ENCODE measurements at places on chromosomes 2 and 18. TPM values are rescaled to one million over a fixed set of nuclear protein-coding genes. Genes with fewer than 3 reads are reported as not detected.

DNA sequence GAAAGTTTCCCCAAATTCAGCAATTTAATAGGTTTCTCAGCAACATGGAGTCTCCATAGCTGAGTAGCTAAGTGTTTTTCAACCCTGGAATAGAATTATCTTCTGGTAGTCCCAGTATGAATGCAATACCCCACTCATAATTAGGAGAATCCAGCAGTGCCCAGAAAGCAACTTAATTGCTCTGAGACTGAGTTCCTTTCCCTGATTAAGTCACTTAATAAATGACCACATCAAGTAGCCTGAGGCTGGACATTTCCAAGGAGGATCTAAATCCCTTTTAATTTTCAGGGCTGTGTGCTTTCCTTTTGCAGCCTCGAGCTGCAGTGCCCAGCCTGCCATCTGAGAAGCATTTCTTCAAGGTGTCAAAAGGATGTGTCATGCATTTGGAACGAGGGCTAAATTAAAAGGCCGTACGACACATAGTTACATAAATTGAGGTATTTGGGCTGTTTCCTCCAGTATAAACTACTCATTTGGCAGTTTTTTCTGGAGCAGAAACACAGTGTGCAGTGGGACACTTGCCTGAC lies 17.7 kb upstream of the SIX2 start:
- DNase-seq = no peak

Gene TIA1
- 92.5 TPM for total RNA-seq

DNA sequence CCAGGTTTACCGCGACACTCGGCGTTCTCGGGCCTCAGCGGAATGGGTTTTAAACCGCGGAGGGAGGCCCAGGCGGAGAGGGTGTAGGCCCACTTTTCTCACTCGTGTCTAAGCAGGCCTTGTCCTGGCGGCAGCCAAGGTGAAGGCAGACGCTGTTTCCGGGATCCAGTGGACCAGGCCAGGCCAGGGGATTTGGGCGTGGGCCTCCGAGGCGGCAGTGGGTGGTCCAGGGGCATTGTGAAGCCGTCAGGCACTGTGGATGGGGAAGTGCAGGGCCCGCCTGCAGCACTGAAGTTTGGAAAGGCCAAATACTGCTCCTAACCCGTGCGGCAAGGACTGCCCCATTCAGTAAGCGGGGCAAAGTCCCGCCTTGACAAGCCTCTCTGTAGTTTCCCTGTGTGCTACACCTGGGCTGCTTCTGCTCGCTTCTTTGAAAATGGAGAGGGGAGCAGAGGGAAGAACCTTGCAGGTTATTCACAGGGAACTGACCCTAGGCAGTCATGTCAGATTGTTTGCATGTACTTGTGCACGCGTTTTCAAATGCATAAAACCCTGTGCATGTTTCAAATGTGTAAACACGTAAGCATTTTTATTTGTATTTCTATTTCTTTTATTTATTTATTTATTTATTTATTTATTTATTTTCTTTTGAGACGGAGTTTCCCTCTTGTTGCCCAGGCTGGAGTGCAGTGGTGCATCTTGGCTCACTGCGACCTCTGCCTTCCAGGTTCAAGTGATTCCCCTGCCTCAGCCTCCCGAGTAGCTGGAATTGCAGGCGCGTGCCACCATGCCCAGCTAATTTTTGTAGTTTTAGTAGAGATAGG lies 7.5 kb upstream of the DLX2 start:
- DNase-seq = peak; percentile 55

Gene MYO7B
- under 0.01 TPM for total RNA-seq

DNA sequence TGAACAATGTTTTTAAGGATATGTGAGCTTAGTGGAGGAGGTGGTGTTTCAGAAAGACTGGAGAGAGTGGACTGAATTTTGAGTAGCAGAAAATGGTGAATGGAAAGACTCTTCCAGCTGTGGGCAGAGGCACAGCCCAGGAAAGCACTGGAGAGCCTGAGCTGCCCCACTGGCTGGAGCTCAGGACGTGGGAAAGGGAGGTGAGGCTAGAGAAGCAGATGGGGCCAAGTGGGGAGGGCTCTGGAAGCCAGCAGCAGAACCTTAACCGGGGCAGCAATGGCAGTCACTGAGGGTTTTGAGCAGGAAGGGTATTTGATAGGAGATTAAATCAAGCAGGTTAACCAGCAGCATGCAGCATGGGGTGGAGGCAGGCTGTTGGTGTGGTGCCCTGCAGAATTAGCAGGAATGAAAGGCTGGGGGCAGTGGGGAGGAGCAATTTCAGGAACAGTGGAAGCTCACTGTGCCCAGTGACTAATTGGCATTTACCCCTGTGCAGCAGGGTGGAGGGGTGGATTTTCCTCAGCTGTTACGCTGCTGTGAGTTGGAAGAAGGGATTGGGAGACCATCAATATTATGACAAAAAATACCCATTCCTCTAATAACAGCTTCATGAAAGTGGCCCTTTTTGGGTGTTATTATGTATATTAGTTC lies 136.2 kb downstream of the CERS6 start:
- no peak for DNase-seq

DNA sequence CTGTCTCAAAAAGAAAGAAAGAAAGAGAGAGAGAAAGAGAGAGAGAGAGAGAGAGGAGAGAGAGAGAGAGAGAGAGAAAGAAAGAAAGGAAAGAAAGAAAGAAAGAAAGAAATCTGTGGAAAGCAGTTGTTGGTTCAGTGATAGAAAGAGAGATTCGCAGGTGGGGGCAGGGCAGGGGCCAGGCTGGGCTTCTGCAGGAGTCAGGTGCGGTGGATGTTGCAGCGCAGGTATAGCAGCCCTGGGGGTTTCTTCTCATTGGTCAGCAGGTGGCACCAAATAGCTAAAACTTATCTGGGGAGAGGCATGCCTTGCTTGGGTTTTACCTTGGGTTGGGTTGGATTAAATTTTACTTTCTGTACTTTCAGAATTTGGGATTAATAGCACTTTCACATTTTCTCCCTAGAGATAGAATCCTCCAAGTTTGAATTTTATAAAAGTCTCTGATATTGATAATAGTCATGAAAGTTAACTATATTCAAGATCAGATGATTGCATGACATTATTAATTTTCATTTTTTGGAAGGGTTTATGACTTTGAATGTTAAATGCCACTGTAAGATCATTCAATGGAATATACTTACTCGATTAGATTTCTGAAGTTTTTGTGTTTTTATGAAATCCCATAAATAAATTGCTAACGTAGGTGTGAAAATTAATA lies 66.6 kb downstream of the SPTBN1 start:
- DNase-seq = no peak
